ENCODE measurements at places on chromosomes 3 and 15.

DNA sequence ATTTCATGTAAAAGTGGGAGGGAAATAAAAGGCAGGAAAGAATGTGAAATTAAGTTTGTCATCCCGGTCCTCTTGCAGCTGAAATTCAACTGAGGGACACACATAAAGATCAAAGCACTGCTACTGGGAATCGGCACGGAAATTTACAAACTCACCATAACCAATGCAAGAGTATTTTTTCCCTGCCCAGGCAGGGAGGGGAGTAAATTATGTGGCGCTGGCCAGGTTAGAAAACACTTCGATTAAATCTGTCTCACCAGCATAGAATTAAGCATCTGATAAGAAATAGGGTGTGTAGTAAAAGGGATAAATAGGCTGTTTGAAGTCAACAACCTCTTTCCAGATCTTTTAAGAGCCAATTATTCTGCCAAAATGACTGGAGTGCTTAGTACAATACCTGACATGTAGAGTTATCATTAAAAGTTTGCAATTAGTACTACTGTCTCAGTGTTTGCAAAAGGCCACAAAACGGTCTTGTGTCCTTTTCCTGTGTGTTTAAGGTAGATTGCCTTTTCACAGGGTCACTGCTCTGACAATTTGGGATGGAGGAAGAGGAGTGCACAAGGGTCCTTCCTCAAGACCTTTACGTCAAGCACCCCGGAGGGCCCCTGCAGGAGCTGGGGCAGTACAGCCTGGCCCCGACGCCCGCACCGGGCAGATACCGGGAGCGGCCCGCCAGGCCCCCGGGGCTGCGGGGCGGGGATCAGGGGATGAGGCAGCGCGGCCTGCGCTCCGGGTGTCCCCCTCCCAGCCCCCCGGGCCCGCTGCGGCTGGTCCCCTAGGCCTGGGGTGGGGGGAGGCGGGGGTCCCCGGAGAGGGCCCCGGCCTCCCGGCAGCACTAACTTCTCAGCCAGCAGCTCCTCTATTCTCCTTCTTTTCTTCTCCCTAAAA is 651 bp downstream of the UBA3 start:
- DNase-seq, result no peak

- DNase-seq, result no peak
Observed at GRCh38 chr3:59265566-59265965, 215.7 kb upstream of the CFAP20DC start.

GRCh38 chr3:42613462-42613861 is 13.0 kb downstream of the NKTR start:
- peak; percentile 38 for DNase-seq

- no peak for DNase-seq
Observed at GRCh38 chr3:10917176-10917575, 75.4 kb upstream of the SLC6A1 start.

DNA sequence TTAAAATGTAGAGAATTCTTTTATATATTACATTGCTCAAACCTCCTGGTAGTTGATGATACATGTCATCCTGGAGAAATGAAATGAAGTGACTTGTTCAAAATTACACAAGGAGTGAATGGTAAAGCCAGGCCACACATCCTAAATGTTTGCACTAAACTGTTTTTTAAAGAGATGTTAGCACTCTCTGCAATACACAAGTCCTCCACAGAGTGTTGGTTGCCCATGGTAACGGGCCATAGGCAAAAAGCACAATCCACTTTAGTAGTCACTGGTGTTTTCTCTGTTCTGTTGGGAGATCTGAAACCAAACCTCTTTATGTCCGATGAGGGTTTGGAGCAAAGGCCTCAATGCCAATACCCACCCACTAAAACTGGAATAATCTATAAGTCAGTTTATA is 907.4 kb downstream of the NTRK3 start:
- DNase-seq, result no peak

- DNase-seq, result no peak
Observed at GRCh38 chr3:171643681-171644080, 166.6 kb downstream of the PLD1 start.

DNA sequence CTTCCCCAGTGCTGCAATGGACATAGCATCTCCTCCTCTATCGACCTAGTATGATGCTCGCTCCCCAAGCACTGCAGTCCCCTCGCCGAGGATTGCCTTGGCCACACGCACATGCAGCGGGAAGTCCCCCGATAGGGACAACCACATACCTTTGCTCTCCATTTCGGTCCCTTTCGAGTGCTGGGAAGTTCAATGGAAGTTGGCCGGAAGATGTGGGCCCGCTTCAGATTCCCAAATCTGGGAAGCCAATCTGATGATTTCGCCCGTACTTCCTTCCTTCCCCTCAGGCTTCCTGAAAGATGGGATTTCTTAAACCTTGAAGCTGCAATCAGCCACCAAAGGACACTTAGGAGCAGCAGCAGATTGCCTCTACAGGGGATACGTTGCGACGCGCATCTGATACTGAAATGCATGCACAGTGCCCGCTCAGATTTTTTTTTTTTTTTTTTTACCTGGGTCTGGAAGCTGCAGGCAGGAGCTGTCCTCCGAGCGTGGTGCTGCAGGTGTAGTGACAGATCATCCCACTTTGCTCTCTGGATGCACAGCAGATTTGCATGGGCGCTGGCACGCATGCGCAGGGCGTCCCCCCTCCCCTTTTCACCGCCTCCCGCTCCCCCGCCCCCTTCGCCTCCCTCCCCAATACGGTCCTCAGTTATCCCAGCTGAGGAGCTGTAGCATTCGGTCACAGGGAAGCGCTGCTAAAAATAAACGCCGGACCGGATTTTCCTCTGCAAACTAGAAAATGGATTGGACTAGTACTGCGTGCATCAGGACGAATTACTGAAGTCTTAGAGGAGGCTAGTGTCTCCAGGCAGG is at the start of gene FGF12:
Gene FGF12, minus strand, starts transcription at position 510 of the 816 bp plus-strand sequence.
- DNase-seq, result no peak

GRCh38 chr3:155890671-155891190 is 20.3 kb downstream of the GMPS start:
- DNase-seq, result no peak
